ENCODE measurements at places on chromosomes 16 and 17.

- DNase-seq, result no peak
These were observed 63.3 kb upstream of the HSBP1 start for GRCh38 chr16:83744441-83744981.

GRCh38 chr17:19948116-19948943 is 29.3 kb downstream of the AKAP10 start:
- DNase-seq, result no peak

DNA sequence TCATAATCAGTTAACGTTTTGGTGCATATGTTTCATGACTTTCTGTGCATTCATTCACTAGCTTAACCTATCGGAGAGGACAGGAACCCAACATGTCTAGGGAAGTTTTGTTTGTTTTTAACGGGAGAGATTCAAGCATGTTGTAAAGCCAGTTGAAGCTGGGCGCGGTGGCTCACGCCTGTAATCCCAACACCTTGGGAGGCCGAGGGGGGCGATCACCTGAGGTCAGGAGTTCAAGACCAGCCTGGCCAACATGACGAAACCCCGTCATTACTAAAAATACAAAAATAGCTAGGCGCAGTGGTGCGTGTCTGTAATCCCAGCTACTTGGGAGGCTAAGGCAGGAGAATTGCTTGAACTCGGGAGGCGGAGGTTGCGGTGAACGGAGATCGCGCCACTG is 1.4 kb upstream of the TNRC6A start:
- no peak for DNase-seq

- no peak for DNase-seq
These were observed 30.1 kb downstream of the PIMREG start for GRCh38 chr17:6474376-6474775.

GRCh38 chr16:1401758-1402154 is 12.7 kb downstream of the UNKL start:
- no peak for DNase-seq
